ENCODE measurements at places on chromosomes 5 and 9. TPM values are rescaled to one million over a fixed set of nuclear protein-coding genes. Genes with fewer than 3 reads are reported as not detected.

- DNase-seq, result no peak
These were observed 56.5 kb downstream of the JAK2 start for GRCh38 chr9:5041390-5042115.

PCA3 gene
- total RNA-seq, result not detected

PFN3 gene
- not detected for total RNA-seq

DNA sequence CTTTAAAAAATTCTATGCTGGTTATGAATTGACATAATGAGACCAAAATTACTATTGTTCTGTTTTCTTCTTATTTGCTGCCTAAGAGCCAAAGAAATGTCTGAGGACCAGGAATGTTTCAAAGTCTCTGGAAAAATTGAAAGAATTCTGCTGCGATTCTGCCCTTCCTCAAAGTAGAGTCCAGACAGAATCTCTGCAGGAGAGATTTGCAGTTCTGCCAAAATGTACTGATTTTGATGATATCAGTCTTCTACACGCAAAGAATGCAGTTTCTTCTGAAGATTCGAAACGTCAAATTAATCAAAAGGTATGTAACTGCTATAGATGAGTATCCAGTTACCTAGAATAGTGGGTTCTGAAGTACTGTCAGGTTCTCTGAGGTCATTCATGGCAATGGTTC lies 10.3 kb upstream of the DHFR start:
- DNase-seq, result no peak

DNA sequence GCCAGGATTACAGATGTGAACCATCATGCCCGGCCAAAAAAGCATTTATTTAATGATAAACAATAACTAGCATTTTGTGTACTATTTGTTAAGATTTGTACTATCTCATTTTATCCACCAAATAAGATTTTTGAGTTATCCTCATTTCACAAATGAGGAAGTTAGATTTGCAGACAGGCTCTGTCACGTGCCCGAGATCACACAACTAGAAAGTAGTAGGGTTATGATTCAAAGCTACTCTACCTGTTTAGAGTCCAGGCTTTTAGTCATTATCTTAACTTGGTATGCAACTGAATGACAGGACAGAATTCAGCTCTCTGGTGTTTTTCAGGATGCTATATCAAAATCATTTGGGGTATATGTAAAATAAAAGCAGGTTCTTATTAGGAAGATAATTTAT lies 20.5 kb downstream of the RANBP17 start:
- no peak for DNase-seq

CER1 gene
- total RNA-seq, result not detected

GRCh38 chr9:95142315-95142714 lies 175.2 kb downstream of the FANCC start:
- no peak for DNase-seq

DNA sequence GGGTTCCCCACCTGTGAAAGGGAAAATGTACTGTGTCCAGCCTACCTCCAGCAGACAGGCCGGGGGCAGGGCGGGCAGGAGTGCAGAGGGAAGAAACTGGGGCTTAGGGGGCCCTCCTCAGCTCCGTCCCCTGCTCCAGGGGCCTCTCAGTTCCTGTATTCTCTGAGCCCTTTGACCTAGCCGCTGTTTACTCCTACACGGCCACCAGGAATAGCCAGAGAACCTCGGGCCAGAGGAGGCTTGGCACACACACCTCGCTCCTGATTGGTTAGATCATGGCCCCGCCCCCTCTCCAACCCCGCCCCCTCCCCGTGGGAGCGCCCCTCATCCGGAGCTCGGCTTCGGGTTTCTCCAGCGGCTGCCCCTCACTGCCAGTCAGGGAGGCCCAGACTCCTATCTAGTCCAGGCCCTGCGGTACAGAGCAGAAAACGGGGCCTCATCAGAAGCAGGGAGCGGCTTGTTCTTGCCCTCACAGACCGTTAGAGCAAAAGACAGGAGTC lies 2.2 kb downstream of the ST6GALNAC6 start:
- no peak for DNase-seq

- no peak for DNase-seq
These were observed 1496.1 kb upstream of the C9orf72 start for GRCh38 chr9:29069376-29069775.

PLAC8L1 gene
- total RNA-seq, result not detected

- DNase-seq, result no peak
These were observed 69.9 kb downstream of the CRB2 start for GRCh38 chr9:123425836-123426365.

DNA sequence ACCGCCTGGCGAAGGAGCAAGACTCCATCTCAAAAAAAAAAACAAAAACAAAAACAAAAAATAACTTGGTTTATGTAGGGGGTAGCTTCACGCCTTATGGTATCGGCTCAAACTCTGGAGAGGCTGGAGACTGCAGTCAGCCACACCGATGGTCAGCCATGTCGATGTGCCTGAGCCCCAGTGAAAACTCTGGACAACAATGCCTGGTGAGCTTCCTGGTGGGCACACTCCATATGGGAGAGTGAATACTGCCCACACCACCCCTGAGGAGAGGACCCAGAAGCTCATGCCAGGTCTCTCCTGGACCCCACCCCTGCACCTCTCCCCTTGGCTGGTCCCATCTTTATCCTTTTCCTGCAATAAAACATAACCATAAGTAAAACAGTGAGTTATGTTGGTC lies 19.6 kb downstream of the IPPK start:
- no peak for DNase-seq

HMCN2 gene
- total RNA-seq, result 6.3 TPM

IGFBPL1 gene
- total RNA-seq, result 34.0 TPM

DNA sequence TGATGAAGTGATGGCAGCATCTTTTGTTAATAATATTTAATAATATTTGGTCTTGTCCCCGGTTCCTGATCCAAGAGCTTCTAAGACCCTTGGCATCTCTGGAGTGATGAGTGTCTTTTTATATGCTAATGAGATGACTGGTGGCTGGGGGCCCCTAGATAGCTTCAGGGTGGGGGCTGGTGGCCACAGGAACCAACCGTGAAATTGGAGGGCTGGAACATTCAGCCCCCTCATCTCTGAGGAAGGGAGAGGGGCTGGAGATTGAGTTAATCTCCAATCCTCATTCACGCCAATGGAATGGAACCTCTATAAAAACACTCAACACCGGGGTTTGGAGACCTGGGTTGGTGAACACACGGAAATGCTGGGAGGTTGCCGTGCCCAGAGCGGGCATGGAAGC lies 78.2 kb upstream of the RAPGEF1 start:
- no peak for DNase-seq

DNA sequence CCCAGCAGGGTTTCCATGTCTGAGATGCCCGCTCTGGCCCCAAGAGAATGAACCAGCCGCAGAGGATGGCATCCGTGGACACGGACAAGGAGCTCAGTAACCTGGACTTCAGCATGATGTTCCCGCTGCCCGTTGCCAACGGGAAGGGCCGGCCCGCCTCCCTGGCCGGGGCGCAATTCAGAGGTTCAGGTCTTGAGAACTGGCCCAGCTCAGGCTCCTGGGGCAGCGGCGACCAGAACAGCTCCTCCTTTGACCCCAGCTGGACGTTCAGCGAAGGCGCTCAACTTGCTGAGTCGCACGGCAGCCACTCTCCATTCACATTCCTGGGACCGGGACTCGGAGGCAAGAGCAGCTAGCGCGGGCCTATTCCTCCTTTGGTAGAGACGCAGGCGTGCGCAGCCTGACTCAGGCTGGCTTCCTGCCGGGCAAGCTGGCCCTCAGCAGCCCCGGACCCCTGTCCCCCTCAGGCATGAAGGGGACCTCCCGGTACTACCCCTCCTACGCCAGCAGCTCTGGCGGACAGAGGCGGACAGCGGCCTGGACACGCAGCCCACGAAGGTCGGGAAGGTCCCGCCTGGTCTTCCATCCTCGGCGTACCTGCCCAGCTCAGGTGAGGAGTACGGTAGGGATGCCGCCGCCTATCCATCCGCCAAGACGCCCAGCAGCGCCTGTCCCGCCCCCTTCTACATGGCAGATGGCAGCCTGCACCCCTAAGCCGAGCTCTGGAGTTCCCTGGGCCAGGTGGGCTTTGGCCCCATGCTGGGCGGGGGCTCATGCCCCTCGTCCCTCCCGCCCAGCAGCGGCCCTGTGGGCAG lies 74.4 kb downstream of the INSL6 start:
- no peak for DNase-seq

Measured in thoracic aorta (tissue), 2 donors.